ENCODE measurements at places on chromosomes 11 and 22. TPM values are rescaled to one million over a fixed set of nuclear protein-coding genes. Genes with fewer than 3 reads are reported as not detected.

Gene BIK
- total RNA-seq = 3.1 TPM

DNA sequence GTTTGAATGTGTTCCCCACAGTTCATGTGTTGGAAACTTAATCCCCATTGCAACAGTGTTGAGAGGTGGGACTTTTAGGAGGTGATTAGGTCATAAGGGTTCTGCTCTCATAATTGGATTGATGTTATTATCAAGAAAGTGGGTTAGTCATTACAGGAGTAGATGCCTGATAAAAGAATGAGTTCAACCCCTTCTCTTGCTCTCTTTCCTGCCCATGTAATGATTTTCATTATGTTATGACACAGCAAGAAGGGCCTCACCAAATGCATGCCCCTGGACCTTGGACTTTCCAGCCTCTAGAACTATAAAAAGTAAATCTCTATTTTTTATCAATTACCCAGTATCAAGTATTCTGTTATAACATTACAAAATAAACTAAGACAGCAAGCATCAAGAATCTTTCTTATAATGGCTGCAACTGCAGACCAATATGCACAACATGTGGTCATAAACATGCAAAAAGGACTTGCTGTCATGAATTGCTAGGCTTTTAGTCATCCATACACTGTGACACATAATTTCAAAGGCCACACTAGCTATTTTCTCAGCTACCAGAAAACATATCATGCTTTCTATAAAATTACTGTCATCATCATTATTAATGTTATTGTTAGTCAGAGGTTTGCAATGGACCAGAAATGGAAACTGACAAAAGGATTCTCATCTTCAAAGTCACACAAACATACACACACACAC is 99.9 kb upstream of the GUCY1A2 start:
- H3K27ac ChIP-seq = no peak overlapping the region
- no peaks in the 10 kb centered on the region for H3K36me3 ChIP-seq
- DNase-seq = no peak
- H3K27me3 ChIP-seq = no peaks in the 10 kb centered on the region
- peaks cover 1% of the 10 kb centered on the region for H3K4me1 ChIP-seq
- H3K4me3 ChIP-seq = no peak overlapping the region

DNA sequence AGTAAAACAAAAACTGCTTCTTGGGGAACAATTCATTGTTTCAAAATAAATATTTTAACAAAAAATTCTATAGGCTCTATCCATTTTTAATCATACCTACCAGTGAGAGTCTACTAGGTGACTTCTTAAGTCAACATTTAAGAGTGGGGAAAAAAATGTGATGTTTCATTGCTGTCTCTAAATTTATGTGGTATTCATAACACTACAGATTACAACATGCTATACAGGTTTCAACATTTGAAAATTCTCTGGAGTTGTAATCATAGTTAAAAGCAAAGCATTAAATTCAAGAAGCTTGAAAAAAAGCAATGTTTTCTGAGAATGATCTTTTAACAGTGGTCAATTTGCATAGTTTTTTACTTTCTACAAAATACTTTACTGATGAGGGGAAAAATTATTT is 18.3 kb downstream of the SBF2 start:
- H3K4me3 ChIP-seq = no peak overlapping the region
- H3K27ac ChIP-seq = no peak overlapping the region

Gene MS4A7
- not detected for total RNA-seq

GRCh38 chr11:128906185-128907050 is 15.3 kb downstream of the KCNJ5 start:
- H3K36me3 ChIP-seq = no peaks in the 10 kb centered on the region
- DNase-seq = no peak
- H3K4me1 ChIP-seq = peaks cover 5% of the 10 kb centered on the region
- no peak overlapping the region for H3K27ac ChIP-seq
- peaks cover 69% of the 10 kb centered on the region for H3K27me3 ChIP-seq

- H3K4me3 ChIP-seq = no peak overlapping the region
- H3K27me3 ChIP-seq = peaks cover 5% of the 10 kb centered on the region
- no peaks in the 10 kb centered on the region for H3K4me1 ChIP-seq
- no peaks in the 10 kb centered on the region for H3K36me3 ChIP-seq
- no peak for DNase-seq
- H3K27ac ChIP-seq = no peak overlapping the region
Observed at GRCh38 chr11:15144347-15144746, 29.6 kb downstream of the INSC start.

DNA sequence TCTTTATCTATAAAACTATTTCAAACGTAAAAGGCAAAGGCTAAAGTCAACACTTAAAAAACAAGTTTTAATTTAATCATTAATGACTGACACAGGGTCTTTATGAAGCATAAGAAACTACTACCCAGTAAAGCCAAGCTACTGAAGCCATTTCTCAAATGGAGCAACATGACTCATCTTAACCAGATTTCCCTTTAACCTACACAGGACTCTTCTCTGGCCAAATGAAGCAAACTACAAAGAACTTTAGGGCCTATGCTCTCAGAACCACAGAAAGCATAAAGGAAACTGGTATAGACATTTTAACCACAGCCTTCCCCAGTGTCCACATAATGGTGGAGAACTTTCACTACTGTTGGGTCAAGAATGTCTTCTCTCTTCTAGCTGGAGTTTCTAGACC is 34.7 kb downstream of the ALG9 start:
- peaks cover 50% of the 10 kb centered on the region for H3K36me3 ChIP-seq
- no peak for DNase-seq

- no peak overlapping the region for H3K4me3 ChIP-seq
- no peaks in the 10 kb centered on the region for H3K27me3 ChIP-seq
- DNase-seq = no peak
- no peaks in the 10 kb centered on the region for H3K36me3 ChIP-seq
Observed at GRCh38 chr22:43561415-43562178, 149.8 kb downstream of the MPPED1 start.

Gene SLC6A5
- not detected for total RNA-seq

GRCh38 chr22:50505776-50506610 is 1.5 kb downstream of the LMF2 start:
- H3K27me3 ChIP-seq = no peaks in the 10 kb centered on the region
- peaks cover 8% of the 10 kb centered on the region for H3K36me3 ChIP-seq
- H3K27ac ChIP-seq = no peak overlapping the region
- peak overlapping the region; percentile 96 for H3K4me3 ChIP-seq

Gene YPEL4
- 0.64 TPM for total RNA-seq

- no peak for DNase-seq
- H3K4me3 ChIP-seq = no peak overlapping the region
- H3K4me1 ChIP-seq = no peaks in the 10 kb centered on the region
- no peak overlapping the region for H3K27ac ChIP-seq
- peaks cover 24% of the 10 kb centered on the region for H3K27me3 ChIP-seq
Observed at GRCh38 chr11:116192509-116193210, 580.1 kb downstream of the BUD13 start.

DNA sequence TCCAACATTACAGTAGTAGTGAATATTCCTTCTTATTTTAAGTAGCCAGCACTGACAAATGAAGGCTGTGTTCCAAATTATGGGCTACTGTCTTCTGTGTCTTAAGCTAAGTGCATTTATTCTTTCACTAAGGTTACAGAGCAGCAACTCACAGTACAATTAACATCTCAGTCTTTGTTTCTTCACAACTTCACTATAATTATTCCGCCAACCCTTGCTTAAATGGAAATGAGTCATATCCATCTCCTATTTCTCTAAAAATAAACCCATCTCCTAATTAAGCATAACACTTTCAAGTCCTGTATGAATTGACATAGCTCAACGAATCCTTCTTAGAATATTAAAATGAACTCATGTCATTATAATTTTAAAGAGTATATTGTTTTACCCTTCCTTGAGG is 6.7 kb downstream of the ETS1 start:
- H3K4me1 ChIP-seq = peaks cover 34% of the 10 kb centered on the region
- H3K27me3 ChIP-seq = peaks cover 9% of the 10 kb centered on the region
- no peak for DNase-seq
- H3K27ac ChIP-seq = peak overlapping the region; percentile 92
- no peaks in the 10 kb centered on the region for H3K36me3 ChIP-seq

DNA sequence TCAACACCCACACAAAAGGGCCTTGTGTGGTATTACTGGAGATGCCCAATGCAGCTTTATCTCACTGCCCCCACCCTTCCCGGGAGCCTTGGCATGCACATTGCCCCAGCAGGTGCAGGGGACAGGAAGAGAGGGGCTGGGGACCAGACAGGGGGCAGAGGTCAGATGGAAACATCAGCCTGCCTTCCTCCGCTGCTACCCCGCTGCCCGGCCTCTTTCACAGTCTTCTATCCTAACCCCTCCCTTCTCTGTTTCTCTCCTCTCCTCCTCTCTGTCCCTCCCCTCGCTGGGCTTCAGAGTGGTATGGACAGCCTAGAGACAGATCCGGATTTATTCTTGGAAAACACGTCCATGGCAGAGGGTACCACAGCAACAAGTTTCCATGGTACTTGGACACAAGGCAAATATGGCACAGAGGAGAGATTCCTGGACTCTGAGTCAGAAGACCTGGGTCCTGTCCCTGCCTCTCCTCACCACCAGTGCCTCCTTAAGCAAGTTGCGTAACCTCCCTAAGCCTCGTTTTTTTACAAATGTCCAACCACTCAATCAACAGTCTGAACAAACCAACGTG is 8.3 kb upstream of the IGSF9B start:
- DNase-seq = no peak
- no peaks in the 10 kb centered on the region for H3K36me3 ChIP-seq
- H3K4me1 ChIP-seq = peaks cover 17% of the 10 kb centered on the region
- H3K27ac ChIP-seq = no peak overlapping the region

- no peaks in the 10 kb centered on the region for H3K27me3 ChIP-seq
- DNase-seq = no peak
- H3K27ac ChIP-seq = no peak overlapping the region
- H3K4me1 ChIP-seq = peaks cover 8% of the 10 kb centered on the region
- peaks cover 51% of the 10 kb centered on the region for H3K36me3 ChIP-seq
- no peak overlapping the region for H3K4me3 ChIP-seq
Observed at GRCh38 chr11:46640036-46640788, 22.9 kb downstream of the ATG13 start.

GRCh38 chr11:15216678-15217077 is 102.0 kb downstream of the INSC start:
- no peaks in the 10 kb centered on the region for H3K27me3 ChIP-seq
- H3K4me1 ChIP-seq = no peaks in the 10 kb centered on the region
- no peak overlapping the region for H3K27ac ChIP-seq
- no peak for DNase-seq

GRCh38 chr11:16986434-16987204 is 27.6 kb downstream of the PLEKHA7 start:
- no peaks in the 10 kb centered on the region for H3K36me3 ChIP-seq
- peaks cover 25% of the 10 kb centered on the region for H3K4me1 ChIP-seq
- H3K4me3 ChIP-seq = no peak overlapping the region

DNA sequence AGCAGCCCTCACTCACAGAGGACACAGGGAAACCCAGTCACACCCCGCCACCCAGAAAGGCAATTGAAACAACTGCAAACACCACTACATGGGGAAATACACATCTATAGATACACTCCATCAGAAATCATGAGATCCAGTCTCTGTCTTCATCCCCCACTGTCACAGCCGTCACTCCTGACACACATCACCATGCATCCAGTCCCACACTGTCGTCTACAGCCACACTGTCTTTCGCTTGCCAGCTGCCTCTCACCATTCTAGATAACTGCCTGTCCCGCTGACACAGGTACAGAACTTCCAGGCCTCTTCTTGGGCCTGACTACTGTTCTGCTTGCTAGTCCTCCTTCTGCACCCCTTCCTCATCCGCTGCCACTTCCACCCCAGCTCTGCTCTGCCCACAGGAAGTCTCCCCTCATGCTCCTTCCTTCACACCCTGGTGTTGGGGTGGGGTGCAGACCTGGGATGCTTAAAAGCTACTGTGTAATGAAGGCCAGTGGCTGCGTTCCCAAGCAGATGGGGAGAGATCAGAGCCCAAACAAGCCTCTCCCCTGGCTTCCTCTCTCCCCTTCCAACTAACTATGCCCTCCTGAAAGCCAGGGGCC is 42.6 kb downstream of the SLC22A12 start:
- no peak for DNase-seq
- H3K36me3 ChIP-seq = no peaks in the 10 kb centered on the region
- H3K4me3 ChIP-seq = no peak overlapping the region
- H3K27me3 ChIP-seq = peaks cover 5% of the 10 kb centered on the region
- H3K4me1 ChIP-seq = peaks cover 6% of the 10 kb centered on the region

Gene ACRV1
- total RNA-seq = not detected

Gene BTBD10
- 24.9 TPM for total RNA-seq

GRCh38 chr11:69372589-69373250 is 78.8 kb downstream of the MYEOV start:
- no peak overlapping the region for H3K4me3 ChIP-seq
- H3K36me3 ChIP-seq = no peaks in the 10 kb centered on the region
- no peaks in the 10 kb centered on the region for H3K4me1 ChIP-seq
- DNase-seq = no peak

Gene BRD1
- 41.3 TPM for total RNA-seq

DNA sequence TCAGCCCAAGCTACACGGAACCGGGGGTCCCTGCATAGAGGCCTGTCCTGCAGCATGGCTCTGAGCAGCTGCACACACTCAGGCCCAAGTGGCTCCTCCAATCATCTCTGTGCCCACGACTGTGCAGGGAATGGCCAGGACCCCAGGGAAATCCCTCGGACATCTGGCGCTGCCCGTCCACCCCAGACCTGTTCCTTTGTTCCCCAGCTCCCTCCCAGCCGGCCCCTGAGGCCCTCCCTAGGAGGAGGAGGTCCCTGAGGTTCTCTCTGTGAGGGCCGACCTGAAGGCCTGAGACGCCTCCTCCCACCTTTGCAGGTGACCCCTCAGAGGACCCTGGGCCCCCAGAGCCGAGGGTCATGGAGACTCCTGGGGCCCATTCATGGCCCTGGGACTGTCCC is 1.1 kb downstream of the MLC1 start:
- peaks cover 13% of the 10 kb centered on the region for H3K36me3 ChIP-seq
- no peak for DNase-seq
- H3K27me3 ChIP-seq = peaks cover 11% of the 10 kb centered on the region
- no peak overlapping the region for H3K27ac ChIP-seq
- H3K4me3 ChIP-seq = no peak overlapping the region

Gene C1QTNF5
- not detected for total RNA-seq

GRCh38 chr11:75189911-75190310 is 39.0 kb downstream of the SLCO2B1 start:
- no peak overlapping the region for H3K4me3 ChIP-seq
- no peak overlapping the region for H3K27ac ChIP-seq
- no peaks in the 10 kb centered on the region for H3K36me3 ChIP-seq
- no peaks in the 10 kb centered on the region for H3K27me3 ChIP-seq
- no peak for DNase-seq
- no peaks in the 10 kb centered on the region for H3K4me1 ChIP-seq

- no peak overlapping the region for H3K27ac ChIP-seq
- H3K4me3 ChIP-seq = no peak overlapping the region
- no peaks in the 10 kb centered on the region for H3K36me3 ChIP-seq
- H3K4me1 ChIP-seq = no peaks in the 10 kb centered on the region
Observed at GRCh38 chr11:100910808-100911207, 218.8 kb downstream of the PGR start.

- DNase-seq = no peak
- no peak overlapping the region for H3K27ac ChIP-seq
- H3K4me1 ChIP-seq = peaks cover 8% of the 10 kb centered on the region
- no peak overlapping the region for H3K4me3 ChIP-seq
Observed at GRCh38 chr22:36134182-36134581, 26.4 kb downstream of the APOL3 start.

GRCh38 chr11:27124514-27125264 is 84.1 kb downstream of the BBOX1 start:
- H3K4me1 ChIP-seq = no peaks in the 10 kb centered on the region
- H3K4me3 ChIP-seq = no peak overlapping the region
- no peaks in the 10 kb centered on the region for H3K27me3 ChIP-seq
- DNase-seq = no peak
- H3K36me3 ChIP-seq = no peaks in the 10 kb centered on the region
